ENCODE measurements at places on chromosomes 6 and 20.

GRCh38 chr20:41032271-41032670 is 3.6 kb downstream of the TOP1 start:
- DNase-seq, result no peak

GRCh38 chr6:6752129-6752528 is 163.6 kb downstream of the LY86 start:
- no peak for DNase-seq

DNA sequence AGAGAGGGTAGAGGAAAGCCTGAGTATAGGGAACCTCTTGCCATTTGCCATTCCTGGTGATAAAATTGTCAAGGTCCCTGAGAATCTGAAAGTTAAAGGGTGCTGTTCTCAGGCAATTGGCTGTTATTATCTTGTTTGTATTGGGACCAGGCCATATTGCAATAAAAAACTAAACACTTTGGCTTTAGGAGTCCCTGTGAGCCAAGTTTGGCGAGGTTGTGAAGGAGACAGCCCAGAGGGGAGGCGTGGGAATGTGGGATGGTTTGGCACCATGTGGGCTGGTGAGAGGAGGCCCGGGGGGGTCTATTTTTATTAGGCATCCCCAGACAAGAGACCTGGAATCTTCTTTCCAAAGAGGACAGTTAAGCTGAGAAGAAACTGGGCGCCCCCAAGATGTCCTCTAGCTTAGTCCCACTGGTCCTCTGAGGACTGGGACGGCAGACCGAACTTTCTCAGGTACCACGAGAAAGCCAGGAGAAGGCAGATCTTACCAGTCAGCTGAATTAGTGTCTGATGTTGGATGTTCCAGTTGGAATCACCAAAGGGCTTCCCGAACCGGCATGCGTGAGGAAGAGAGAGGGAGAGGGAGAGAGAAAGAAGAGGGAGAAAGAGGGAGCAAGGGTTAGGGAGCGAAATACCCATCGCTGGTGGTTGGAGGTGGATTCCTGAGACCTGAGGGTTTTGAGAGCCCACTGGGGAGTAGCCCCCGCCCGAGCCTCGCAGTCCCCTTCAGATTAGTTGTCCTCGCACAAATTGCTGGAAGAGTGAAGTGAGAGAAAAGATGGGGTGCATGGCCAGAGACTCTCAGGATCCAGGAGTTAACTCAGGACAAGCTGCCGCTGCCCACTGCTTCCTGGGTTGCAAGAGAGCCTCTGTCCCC is 24.4 kb downstream of the DYNLT1 start:
- DNase-seq, result no peak

DNA sequence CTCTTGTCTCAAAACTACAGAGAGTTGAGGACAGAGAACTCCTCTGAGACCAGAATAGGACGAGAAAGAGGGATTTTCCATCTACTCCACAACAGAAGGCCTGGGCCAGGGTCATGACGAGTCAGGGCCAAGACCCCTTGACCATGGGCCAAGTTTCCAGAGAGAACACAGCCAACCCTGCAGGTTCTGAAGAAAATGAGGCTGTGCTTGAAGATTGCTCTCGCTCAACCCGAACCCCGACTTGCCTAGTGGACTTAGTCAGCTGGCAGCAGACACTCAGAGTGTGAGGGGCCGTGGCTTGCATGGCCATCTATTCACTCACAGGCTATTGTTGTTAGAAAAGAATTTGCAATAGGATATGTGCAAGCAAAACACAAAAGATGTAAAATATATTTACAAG is 54.5 kb downstream of the TMEM242 start:
- DNase-seq, result no peak

- peak; percentile 36 for DNase-seq
Measured at GRCh38 chr6:170143401-170144150, 147.3 kb downstream of the DLL1 start.

DNA sequence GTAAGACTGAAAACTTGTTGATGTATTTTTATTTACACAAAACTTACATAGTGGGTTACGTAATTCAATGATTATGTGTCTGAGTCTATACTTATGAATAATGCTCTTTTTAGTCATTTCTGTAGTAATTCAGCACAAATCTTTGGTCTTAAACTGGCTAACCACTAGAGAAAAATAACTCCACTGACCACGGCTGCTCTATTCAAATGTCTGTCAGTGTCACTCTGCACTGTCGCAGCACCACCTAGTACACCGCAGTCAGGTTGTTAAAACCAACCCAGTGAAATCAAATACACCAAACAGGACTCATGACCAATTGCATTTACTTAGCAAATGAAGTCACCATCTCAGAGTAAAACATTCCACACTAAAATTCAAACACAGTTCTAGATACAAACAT is 93.5 kb upstream of the CCDC28A start:
- DNase-seq, result no peak

DNA sequence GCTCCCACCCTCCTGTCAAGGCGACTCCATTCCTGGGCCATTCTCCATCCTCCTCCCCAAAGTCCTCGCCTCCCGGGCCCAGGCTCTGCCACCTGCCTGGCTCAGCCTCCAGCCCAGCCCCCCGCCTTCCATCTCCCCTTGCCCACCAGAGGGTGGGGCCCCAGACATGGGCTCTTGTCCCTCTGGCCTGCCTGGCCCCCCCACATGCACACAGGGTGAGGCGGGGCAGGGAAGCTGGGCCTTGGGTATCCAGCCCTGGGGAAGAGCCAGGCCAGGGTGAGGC is 95.2 kb downstream of the YTHDF1 start:
- no peak for DNase-seq

DNA sequence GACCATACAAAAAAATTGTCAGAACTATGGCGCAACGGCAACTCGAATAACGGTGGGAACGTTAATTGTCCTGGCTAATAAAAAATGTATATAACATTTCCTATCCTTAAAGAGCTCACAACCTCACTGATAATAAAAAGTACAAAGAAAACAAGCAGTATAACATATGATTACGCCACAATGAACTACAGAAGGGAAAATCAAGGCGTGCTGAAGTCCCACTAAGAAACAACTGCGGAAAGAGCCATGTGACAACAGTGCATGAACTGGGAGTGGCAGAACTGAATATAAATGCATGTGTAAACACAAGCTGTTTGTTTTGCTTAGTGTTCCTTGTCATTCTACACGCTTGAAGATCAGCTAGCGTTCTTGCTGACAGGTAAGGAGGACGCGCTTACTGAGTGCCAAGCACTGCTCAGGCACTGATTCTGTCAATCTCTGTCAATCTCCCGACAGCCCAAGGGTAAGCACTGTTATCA is 466 bp upstream of the PSMB1 start:
- peak; percentile 55 for DNase-seq

- DNase-seq, result peak; percentile 33
Measured at GRCh38 chr20:34112600-34113101, 608 bp upstream of the EIF2S2 start.

DNA sequence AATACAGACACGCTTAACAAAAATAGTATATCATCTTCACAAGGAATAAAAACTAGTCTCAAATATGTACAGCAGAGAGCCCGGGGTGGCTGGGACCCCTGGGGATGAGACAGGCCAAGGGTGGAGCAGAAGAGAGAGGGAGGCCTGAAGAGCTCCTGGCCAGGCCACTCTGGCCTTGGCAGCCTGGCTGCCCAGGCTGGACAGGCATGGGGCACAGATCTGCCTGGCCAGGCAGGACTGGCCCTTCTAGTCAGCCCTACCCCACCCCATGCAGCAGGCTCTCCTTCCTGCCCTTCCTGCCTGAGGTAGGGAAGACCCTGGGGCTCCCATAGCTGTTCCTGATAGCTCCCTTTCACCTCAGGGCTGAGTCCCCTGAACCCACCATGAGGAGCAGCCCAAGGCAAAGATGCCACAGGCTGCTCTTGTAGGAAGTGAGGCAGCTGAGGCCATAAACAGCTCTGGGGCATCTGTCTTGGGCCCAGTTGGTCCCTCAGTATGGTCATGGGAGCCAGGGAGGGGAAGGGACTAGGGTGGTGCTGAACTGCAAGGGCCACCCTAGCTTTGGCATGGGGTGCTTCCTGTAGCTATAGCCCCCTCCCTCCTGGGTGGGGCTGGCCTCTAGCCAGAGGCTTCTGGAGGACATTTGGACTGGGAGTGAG is 27.1 kb downstream of the COX4I2 start:
- DNase-seq, result no peak

DNA sequence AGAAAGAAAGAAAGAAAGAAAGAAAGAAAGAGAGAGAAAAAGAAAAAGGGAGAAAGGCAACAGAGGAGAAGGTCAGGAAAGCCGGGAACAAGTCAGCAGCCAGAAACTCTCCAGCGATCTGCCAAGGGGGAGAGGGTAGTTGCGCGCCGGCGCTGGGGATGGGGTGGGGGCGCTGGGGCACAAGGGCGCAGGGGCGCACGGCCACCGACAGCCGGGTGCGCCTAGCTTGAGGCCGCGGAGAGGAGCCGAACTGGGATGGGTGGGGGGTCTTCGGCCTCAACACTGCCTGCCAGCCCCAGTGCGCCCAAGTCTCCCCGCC is 533 bp upstream of the RSPO3 start:
- DNase-seq, result no peak

DNA sequence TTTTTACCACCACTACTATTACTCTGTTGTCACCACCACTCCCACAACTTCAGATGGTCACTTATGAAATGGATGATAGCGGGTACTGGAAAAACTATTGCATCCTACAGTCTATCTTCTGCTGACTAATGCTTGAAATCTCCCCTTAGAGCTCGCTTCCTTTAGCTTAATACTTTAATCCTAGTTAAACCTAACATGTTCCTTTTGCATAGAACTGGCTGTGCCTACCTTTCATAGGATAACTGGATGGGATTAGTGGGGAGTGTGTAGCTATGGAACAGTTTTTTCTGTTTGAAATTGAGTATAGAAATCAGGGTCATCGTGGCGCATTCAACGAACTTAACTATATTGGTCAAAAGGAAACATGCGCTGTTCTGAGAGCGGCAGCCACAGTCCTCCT is 294.7 kb downstream of the FARS2 start:
- DNase-seq, result no peak

- no peak for DNase-seq
Measured at GRCh38 chr6:154429711-154430110, 73.1 kb upstream of the IPCEF1 start.

- no peak for DNase-seq
Measured at GRCh38 chr20:39302312-39302711, 340.2 kb downstream of the DHX35 start.

DNA sequence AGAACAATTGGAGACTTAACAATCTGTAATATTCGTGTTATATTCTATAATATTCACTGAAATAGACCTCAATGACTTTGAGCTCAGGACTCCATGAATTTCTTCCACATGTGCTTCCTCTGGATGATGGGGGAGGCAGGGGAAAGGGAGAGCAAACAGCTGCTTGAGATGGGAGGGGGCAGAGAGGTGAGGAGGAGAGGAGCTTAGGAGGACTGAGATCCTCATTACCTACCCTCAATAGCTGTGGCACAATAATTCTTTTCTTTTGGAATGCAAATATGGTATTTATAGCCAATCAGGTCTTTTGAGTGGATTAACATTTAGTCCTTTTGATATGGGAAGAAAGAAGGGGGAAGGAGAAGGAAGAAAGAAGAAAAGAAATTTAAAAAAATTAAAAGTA is 64.1 kb upstream of the ZNF217 start:
- no peak for DNase-seq

DNA sequence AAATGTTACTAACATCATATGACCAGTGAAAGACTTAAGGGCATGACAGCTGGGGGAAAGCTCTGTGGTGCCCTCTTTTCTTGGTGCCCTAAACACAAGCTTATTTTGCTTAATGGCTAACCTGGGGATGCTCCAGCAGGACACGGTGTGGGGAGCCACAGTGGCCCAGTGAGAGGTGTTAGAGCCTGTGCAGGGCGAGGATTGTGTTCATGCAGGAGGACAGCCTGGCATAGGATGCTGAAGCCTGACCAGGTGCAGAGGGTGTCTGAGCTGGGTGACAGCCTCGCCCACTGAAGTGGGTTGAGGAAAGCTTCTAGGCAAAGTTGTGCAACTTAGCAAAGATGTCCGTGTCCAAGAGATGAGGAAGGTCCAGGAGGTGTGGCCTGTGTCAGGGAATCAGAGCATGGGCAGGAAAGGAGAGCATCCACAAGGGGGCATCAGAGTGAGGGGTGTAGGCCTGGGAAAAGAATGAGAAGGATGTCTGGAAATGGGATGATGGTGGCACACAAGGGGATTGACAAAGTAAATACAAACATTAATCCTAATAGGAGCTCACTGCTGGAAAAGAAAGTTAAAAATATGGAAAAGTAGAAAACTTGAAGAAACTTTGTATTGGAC is 33.9 kb downstream of the SLC17A4 start:
- peak; percentile 39 for DNase-seq

GRCh38 chr6:156974830-156975261 is 197.7 kb downstream of the ARID1B start:
- no peak for DNase-seq

- peak; percentile 21 for DNase-seq
Measured at GRCh38 chr6:27668442-27669294, 195.8 kb upstream of the ZNF184 start.

DNA sequence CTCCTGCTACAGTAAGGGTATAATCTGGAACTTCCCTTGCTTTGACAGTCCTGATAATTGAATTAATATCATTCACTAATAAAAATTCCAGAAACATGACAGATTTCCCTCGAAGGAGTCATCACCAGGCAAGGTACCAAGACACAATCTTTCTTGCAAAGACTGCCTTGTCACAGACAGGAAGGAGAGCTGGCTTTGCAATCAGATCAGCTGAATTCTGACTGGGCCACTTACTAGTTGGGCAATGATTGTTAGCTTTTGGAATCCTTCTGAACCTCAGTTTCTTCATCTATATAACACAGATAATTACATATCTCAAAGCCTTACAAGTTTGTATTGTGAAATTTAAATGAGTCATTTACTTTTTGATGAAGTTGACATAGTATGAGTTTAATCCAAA is 344.2 kb downstream of the RFPL4B start:
- no peak for DNase-seq

DNA sequence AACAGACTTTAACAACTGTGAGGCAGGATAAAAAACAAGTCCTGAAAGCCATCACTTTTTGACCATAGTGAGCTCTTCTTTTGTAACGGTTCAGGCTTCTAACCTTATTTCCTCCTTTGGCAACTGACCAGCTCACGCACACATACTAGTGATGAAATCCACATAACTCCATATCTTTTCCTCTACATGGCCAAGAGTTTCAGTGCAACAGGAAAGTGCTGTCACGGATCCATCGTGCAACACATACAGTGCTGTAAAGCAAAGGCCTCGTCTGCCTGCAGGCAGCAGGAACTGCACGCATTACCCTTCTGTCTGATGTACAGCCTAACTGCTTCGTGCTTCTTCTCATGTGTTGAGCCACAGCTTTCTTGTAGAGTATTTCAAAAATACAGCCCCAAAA is 108.5 kb downstream of the EPM2A start:
- no peak for DNase-seq
